CD8-positive, alpha-beta memory T cell (primary cell): ENCODE measurements at places on chromosomes 12 and 14.

- no peak for DNase-seq
These were observed at the start of gene OR4Q2 for GRCh38 chr14:20001863-20002262. TSS of gene OR4Q2 (plus strand) at chr14:20002163.

GRCh38 chr12:106687672-106688071 is 86.8 kb upstream of the RIC8B start:
- DNase-seq: no peak

DNA sequence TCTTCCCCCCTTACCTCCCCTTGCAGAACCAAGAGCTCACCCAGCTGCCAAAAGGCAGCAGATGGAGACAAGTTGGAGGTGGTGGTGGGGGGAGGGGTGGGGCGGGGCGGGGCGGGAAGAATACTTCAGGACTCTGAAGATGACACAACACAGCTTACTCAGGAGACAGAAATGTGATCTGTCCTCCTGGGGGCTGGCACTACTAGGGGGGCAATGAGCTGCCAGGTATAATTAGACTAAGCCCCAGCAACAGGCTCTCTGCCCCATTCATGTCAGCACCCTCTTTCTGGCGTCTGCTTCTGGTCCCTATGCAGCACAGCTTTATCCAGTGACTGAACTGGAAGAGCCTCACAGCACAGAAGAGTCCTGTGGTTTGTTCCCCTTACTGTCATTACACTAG is 407.0 kb downstream of the MED13L start:
- no peak for DNase-seq

- no peak for DNase-seq
These were observed 88.9 kb downstream of the NTF3 start for GRCh38 chr12:5520831-5521230.

GRCh38 chr12:95838125-95838524 is 20.6 kb upstream of the SNRPF start:
- DNase-seq: no peak

GRCh38 chr12:32987512-32987911 is 90.9 kb upstream of the PKP2 start:
- DNase-seq: no peak

GRCh38 chr14:78278464-78279250 is 108.5 kb downstream of the NRXN3 start:
- DNase-seq: no peak

DNA sequence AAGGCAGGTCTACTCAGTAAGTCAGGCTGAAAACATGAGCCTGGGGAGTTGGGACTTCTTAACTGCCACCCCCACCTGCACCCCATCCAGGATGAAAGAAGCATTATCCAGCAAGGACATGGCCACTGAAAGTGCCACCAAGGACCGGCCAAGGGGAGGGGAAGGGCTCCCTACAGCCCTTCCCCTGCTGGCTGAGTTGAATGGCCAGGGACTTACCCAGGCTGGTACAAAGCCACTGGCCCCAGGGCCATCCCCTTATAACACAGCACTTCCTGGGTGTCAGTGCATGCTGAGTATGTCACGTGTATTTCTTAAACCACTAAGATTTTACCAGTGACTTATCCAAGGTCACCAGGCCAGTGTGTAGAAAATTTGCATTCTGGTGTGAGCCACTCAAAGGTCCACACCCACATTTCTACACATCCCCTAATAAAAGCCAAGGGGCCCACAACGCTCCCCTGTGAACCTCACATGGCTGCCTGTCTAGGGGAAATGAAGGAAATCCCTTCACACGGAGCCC is 29.3 kb upstream of the ZFP36L1 start:
- DNase-seq: no peak

GRCh38 chr14:61524211-61524806 is 171.0 kb upstream of the HIF1A start:
- DNase-seq: no peak

DNA sequence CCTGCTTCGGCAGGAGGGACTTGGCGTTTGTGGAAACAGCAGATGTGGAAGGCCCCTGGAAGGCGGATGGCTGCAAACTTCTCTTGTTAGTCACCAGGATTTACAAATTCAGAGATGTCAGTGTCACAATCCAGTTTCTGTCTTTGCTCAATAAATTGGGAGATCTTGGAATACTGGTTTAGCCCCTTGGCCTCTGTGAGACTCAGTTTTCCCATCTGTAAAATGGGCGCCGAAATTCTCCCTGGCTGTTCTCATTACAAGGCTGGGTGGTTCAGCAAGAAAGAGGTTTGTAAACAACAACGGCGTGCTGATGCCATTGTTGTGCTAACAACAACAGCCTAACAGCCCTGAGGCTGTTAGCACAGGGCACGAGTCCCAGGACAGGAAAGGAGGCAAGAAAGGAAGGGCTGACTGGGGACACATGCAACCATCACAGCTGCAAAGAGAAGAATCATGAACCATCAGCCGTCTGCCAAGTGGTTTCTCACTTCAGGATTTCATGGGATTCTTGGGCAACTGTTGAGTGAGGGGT is 127.5 kb downstream of the AACS start:
- DNase-seq: no peak

- DNase-seq: no peak
These were observed 60.0 kb downstream of the ITPK1 start for GRCh38 chr14:93055651-93056115.

DNA sequence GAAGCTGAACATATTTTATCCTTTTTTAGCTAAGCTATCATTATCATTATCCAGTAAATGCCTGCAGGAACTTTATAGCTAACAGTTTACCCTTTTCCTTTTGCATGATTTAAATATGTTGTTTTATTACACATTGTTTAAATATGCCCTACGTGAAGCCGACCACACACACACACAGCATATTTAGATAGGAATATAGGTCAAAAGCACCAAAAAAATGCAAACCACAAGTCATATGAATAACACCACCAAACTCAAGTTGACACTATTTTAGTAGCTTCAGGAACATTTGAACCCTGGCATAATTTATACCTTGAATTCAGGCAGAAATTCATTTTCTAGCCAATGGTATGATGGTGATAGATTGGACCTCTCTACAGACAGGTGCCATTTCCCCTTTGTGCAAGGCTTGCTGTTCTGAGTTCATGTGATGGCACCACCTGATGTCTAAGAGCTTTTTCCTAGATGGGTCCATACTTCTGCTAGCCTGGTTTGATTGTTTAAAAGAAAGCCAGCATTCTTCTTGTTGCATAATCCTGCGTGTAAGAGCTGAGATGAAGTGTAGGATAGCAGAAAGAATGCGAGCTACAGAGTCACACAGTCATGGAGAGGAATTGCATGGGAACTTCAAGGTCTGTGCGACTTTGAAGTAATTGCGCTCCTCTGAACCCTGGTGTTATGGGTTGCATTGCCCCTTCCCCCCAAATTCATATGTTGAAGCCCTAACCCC is 454.8 kb upstream of the SOX5 start:
- no peak for DNase-seq

DNA sequence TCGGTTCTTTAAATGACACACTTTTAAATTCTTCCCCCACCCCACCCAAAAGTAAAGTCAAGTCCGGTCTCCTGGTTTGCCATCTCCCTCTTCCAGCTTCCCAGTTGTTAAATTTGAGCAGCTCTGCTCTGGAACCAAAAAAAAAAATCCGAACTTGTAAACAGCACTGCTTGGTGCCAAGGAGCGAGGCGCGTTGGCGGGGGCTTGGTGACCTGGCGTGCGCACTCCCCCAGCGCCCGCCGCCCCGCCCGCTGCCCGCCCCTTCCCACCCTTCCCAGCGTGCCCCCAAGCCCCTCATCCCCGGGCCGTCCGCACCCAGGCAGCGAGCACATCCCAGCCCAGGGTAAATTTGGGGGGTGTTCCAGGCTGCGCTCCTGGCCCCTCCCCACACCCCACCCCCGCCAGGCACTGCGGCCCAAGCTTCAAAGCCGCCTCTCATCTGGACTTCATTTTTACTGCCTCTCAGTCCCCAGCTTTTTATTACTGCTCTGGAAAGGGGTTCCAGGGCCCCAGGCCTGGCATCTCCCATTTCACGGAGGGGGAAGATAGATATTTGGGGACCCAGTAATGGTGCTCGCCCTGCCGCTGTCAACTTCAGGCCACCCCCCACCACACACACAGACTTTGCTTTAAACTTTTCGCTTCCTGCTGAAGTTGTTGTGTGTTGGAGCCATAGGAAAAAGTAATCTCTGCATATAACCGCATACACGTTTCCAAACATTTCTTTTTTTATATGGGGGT is 11.7 kb upstream of the ITGB7 start:
- no peak for DNase-seq

- no peak for DNase-seq
These were observed 24.3 kb upstream of the SNAPC1 start for GRCh38 chr14:61737915-61738314.

DNA sequence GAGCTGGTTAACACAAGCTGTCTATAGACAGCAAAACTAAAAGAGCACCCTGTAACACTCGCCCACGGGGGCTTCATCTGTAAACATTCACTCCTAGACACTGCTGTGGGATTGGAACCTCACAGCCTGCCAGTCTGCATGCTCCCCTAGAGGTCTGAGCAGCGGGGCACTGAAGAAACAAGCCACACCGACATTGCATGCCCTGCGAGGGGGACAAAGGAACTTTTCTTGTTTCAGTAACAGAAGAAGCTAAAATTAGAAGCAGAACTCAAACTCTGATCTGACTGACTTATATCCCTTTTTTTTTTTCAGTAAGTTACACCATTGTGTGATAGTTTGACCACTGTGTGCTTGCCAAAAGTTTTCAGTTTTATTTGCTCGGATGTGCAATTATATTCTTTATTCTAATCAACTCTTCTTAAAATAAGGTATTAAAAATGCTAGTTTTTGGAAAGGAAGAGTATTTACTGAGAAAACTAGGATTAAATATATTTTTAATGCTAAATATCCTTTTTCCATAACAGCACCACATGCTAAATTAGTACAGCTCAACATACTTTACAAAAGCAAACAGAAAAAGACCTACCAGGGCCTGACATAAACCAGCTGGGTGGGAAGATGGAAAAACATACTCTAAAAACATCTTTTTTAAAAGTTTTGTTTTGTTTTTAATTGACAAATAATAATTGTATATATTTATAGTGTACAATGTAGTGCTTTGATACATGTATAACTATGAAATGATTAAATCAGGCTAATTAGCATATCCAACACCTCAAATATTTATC is 100.2 kb downstream of the EPS8 start:
- DNase-seq: no peak

GRCh38 chr14:54610051-54610977 is 43.4 kb downstream of the SAMD4A start:
- no peak for DNase-seq

DNA sequence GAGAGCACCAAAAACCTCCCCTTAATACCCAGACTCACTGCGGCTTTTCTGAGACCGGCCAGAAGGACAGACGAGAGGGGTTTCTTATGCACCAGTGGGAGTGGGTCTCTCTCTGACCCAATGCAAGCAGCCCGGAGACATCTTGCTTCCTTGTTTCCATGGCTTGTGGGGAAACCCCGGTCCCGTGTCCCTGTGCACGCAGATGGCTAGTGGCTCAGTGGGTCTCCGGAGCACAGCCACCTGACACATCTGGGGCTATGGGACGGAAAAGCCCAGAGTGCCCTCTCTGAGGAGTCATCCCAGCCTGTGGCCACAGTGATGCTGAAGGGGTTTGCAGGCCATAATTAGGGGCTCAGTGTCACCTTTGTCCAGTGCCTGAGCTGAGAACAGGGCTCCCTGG is 197.6 kb downstream of the PHETA1 start:
- DNase-seq: no peak

DNA sequence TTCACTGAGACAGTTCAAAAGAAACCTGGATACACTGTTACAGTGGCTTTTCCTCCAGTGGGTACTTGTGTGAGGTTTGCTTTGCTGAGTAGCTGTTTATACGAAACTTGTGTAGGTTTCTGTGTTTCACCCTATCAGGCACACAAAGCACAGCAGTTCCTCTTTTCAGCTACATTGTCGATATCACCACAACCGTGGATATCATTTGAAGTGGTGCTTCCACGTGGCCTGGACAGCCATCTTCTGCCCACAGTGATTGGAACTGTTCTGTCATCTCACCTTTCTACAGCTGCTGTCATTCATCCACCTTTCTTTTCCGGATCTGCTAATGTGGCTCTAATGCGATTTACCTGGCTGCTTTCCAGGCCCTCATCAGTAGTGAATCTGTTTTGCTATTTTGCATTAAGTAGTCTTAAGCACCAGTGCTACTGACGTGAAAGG is 368.8 kb downstream of the SYT1 start:
- no peak for DNase-seq

DNA sequence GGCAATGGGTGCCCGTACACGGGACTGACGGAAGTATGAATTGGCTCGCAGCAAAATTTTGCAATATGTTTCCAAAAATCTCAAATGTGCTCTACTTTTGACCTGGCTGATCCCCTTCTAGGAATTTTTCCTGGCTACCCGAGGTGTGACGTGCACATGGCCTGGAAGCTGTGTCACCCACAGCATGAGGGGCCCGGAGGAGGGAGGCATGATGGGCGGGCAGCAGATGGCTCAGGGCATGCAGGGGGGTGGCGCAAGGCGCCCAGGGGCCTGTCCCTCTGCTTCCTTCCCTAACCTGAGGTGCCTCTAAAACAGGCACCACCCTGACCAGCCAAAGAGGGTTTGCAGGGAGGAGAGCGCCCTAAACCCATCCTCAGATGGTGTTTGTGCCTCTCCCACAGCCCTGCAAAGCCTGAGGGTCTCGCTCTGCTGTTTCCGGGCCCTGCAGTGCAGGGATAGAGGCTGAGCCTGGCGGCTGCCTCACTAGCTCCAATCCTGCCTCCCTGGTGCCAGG is 6.7 kb downstream of the GPR132 start:
- DNase-seq: no peak

- DNase-seq: no peak
These were observed 299.0 kb upstream of the DDHD1 start for GRCh38 chr14:53452005-53452673.

DNA sequence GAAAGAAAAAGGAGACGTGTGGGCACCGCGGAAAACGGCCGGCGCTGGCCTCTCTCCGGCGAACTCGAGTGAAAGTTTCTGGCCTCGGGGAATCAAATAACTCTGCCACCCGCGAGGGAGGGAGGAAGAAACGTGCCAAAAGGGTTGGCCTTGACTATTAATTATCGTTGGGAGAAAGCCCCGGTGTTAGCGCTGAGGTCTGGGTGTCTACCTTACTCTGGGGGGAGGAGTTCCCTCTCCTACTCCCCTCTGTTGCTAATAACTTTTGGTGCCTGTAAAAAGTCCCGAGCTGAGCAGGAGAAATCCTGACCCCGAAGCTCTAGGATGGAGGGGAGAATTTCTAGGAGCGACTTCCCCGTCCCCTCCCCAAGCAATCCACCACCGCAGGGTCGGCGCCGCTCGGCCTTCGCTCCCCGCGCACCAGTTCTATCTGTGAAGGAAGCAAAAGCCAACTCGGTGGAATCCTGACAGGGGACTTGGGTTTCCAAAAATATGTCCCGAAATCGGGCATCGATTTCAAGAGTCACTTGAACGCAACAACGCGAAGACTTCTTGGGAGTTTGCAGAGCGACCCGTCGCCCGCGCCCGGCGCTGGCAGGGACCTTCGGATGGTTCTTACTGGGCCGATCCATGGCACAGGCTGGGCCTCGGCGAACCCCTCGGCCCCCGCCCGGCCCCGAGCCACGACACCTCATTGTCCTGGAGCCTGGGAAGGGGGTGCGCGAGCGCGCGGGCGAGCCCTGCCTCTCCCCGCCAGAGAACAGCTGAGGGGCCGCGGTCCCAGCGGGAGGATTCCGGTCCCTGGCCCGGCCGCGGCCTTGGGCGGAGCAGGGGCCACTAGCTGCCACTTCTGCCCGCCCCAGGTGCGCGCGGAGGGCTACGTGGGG is 1.7 kb downstream of the OTX2 start:
- no peak for DNase-seq

GRCh38 chr14:68819260-68819691 is 26.4 kb upstream of the ZFP36L1 start:
- DNase-seq: no peak
